ENCODE measurements at places on chromosomes 3 and 15.
A peak's percentile ranks its signal among the peaks of the same experiment; 100 is the strongest.

GRCh38 chr15:27222479-27222878, 251.5 kb downstream of the GABRG3 start:
- peak; percentile 83 for DNase-seq

- DNase-seq = no peak
These were observed 478.2 kb upstream of the ROBO2 start for GRCh38 chr3:76561494-76562236.

GRCh38 chr3:194284351-194284750, 66.8 kb downstream of the CPN2 start:
- DNase-seq = no peak

GRCh38 chr3:172203522-172204258, 164.3 kb downstream of the FNDC3B start:
- DNase-seq = no peak

- peak; percentile 11 for DNase-seq
These were observed 192.4 kb upstream of the IL12A start for GRCh38 chr3:159796226-159796625.

- no peak for DNase-seq
These were observed 13.0 kb upstream of the CACNA2D2 start for GRCh38 chr3:50516440-50516871.

- no peak for DNase-seq
These were observed 17.0 kb downstream of the SLC25A20 start for GRCh38 chr3:48881652-48882114.

DNA sequence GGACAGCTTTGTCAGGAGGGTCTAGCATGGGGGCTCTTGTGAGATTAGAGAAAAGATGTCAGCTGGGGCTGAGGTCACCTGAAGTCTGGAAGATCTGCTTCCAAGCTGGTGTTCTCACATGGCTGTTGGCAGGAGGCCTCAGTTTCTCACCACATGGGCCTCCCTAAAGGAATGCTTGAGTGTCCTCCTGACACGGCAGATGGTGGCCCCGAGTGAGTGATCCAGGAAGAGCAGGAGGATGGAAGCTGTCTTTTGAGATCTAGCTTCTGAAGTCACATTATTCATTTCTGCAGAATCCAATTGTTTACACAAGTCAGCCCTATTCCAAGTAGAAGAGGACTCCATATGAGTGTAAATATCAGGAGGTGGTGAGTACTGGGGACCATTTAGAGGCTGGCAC, 344.0 kb upstream of the PROK2 start:
- no peak for DNase-seq

GRCh38 chr15:54960266-54960665, 236.5 kb downstream of the RSL24D1 start:
- DNase-seq = no peak

GRCh38 chr15:66649235-66649984, 52.6 kb upstream of the SMAD6 start:
- no peak for DNase-seq

- no peak for DNase-seq
These were observed 18.8 kb downstream of the MAGI1 start for GRCh38 chr3:66019896-66020295.

GRCh38 chr15:40936709-40937666, 7.8 kb downstream of the DLL4 start:
- no peak for DNase-seq

GRCh38 chr3:143265501-143266070, 146.0 kb downstream of the CHST2 start:
- no peak for DNase-seq

GRCh38 chr3:24493746-24494617, 668 bp downstream of the THRB start:
- peak; percentile 47 for DNase-seq

GRCh38 chr3:50454481-50455070, 48.9 kb downstream of the CACNA2D2 start:
- DNase-seq = no peak

- peak; percentile 62 for DNase-seq
These were observed 84.6 kb downstream of the DGKG start for GRCh38 chr3:186277268-186277909.

Measured in AG08395 (cell line).